ENCODE measurements at places on chromosomes 7 and 10.

DNA sequence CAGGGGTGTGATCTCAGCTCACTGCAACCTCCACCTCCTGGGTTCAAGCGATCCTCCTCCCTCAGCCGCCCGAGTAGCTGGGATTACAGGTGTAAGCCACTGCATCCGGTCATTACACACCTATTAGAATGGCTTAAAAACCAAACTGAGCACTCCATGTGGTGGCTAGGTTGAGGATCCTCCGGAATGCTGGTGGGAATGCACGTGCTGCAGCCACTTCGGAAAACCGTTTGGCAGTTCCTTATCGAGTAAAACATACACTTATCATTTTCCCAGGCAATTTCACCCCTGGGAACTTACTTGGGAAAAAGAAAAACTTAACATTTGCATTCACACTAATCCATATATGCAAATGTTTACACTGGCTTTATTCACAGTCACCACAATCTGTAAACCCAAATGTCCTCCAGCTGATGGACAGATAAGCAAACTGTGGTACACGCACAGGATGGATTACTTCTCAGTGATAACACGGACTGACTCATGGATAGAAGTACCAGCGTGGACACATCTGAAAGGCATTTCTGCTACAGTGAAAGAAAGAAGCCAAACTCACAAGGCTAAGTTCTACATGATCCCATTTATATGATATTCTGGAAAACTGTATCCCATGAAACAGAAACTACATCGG, 20.4 kb downstream of the RFC2 start:
- DNase-seq = no peak

DNA sequence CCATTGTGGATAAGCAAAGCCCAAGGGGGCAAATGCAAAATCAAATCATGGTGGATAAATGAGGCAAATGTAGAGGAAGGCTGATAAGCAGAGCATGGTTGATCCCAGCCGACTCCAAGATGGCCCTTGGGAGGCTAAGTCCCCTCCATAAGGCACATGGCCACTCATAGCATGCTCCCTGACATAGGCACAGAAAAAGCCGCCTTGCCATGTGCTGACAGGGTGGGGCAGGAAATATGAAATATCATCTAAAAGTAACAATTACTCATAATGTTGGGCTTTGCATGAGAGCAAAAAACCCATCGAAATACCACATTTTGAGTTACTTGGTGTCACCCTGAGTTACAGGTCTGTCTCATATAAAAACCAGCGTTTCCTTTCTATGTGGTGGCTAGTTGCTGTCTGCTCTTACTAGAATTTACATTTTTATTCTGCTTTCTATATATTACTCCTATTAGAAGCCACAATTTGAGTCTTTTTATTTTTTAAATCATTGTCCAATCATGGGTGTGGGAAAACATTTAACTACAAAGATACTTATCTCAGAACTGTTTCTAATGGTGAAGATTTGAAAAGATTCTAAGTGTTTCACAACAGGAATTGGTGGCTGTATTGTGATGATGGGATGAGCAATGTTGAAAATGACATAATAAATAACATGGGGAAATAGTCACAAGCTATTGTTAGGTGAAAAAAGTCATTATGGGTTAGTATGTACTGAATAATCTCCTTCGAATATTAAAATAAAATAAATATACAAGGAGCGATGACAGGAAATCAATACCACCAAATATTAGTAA, 102.7 kb downstream of the CUBN start:
- peak; percentile 44 for DNase-seq

DNA sequence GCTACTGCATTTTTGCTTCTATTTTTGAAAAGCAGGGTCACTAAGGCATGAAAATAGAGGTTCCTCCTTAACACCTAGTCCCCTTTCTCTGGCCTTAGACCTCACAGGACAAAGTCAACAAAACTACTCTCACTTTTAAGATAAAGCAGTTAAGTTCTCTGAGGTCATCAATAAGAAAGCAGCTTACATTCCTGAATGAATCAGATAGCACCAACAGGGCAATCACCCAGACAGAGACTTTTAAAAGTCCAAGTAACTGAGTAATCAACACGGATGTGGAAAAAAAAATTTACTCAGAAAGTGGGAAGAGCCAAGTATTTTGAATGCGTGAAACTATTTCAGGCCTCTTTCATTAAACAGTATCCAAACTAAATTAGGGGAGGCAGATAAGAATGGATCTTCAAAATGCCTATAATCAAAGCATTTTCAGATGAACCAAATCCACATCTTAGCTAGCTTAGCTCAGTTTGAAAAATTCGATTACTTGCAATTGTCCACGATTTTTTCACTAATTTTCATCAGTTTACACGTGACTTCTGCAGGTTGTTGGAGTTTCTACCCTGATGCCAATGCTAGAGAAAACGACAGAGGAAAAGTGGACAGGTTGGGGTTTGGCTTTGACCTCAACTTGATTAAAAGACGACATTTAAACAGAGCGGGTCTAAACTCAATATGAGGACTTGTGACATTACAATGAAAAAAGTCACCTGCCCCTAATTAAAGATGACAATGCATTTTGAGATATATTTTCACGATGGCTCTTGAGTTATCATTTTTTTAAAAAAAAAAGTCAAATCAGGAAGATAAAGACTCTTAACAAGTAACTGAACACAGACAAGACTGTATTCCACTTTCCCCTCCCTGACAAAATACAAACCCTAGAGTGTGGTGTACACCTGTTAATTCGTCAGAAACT, 1.6 kb downstream of the BEND7 start:
- DNase-seq = no peak

DNA sequence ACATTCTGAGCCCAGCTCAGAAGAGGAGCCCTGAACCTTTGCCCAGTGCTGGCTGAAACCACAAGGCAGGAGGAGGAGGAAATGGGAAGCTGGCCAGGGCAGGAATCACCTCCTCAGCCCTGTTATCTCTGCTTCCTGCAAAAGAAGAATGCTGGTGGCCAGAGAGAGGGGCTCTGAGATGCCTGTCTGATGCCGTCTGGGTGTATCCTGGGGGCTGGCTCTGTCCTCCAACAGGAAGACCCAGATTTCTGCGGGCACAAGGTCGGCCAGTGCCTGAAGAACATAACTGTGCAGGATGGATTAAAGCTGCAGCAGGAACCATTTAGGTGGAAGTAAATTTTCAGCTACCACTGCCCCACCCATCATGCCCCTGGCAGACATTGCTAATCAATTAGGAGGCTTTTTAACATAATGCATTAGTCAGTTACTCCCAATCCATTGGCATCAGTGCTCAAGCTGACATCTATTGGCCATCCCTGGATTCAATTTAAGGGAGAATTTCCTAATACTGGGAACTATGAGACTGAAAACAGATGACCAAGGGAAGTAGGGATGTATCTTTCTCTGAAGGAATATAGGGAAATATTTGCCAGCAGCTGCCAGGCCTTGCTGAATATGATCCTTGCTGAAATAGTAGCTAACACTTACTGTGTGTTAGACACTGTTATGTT, 67.7 kb downstream of the COL13A1 start:
- DNase-seq = no peak

GRCh38 chr7:114109721-114110120, 190.9 kb upstream of the PPP1R3A start:
- no peak for DNase-seq

DNA sequence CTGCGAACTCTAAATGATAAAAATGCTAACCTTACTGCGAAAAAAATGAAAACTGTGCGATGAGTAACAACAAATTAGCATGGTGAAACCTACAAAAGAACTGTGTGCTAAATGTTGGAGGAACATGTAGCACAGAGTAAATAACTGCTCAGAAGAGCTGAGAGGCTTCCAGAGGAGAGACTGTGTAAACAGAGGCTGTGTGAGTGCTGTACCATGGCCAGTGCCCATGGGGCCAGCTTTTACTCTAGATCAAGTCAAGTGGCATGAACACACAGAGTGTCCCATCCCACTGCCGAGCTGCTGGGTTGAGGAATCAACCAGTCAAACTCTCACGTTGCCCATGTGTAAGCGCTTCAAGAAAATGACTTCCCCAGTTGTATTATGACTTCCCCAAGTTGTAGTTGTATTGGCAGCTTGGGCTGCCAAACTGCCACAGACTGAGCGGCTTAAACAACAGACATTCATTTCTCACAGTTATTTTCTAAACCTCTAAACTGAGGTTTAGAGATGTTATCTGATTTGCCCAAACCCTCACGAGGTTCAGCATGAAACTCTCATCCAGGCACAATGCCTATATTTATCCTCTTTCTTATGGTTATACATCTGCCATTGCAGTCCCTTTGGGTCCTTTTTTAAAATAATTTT, 270.7 kb downstream of the ABCA13 start:
- no peak for DNase-seq

- no peak for DNase-seq
Observed at GRCh38 chr10:101941871-101942270, 98.3 kb upstream of the KCNIP2 start.

- no peak for DNase-seq
Observed at GRCh38 chr10:3239920-3240894, 67.6 kb upstream of the PITRM1 start.

- DNase-seq = no peak
Observed at GRCh38 chr7:48148311-48148710, 22.9 kb upstream of the ABCA13 start.

- DNase-seq = no peak
Observed at GRCh38 chr7:54880326-54880989, 121.4 kb upstream of the SEC61G start.

- DNase-seq = no peak
Observed at GRCh38 chr7:148722340-148723165, 23.9 kb downstream of the CUL1 start.

DNA sequence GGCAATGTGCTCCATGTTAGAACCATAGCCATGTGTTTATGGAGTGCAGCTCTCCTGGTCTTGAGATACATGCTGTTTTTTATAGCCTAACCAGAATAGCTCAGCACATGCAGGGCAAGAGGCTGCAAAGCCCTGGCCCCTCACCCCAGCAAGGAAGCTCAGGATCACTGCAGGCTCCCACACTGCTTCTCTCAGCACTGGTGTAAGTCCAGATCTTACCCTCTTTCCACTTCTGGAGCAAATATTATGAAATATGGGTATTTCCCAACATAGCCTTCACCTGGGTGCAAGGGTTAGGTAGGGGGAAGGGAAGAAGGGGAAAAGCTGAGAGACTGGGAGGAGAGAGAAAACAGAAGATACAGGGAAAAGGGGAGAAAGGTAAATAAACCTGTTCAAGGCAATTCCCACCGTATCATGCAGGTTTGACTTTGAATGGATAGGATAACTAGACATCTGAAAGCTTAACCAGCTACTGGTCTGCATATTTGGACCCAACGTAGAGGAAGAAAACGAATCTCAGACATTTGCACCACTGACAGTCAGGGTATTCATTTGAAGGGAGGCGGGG, 19.7 kb downstream of the SKIDA1 start:
- DNase-seq = no peak

DNA sequence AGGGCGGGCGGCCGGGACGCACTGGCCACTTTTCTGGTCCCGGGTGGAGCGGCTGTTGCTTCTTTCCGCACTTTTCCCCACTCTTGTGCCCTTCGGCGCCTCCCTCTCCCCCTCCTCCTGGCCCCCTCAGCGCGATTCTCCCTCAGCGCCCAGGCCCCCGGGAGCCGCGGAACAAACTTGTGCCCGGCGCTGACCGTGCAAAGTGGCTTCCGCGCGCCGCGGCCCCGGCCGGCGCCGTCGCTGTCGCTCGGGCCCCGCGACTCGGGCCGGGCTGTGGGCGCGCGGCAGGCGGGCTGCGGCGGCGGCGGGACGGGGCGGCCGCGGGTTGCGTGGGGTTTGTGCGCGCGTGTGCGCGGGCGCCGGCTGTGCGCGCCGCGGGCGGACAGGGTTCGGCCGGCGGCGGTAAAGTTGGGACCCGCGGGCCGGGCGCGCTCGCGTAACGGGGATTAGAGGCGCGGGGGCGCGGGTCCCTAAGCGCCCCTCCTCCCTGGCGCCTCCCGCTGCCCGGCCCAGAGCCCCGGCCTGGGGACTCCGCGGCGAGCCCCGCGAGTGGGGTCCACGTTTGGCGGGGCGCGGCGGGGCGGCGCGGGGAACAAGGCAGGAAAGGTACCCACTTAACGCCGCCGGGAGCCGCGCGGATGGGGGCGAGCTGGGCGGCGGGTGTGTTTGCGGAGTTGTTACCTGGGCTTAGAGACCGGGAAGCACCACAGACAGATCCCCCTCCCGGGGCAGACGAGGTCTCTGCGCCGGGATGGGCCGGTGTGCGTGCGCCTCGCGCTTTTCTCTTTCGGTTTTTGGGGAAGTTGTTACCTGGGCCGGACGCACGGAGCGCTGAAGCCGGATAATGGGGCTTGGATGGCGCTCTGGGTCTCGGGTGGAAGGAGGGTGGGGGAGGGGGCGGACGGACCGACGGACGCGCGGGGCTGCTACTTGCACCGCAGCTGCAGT, 860 bp downstream of the ZEB1 start:
- no peak for DNase-seq

DNA sequence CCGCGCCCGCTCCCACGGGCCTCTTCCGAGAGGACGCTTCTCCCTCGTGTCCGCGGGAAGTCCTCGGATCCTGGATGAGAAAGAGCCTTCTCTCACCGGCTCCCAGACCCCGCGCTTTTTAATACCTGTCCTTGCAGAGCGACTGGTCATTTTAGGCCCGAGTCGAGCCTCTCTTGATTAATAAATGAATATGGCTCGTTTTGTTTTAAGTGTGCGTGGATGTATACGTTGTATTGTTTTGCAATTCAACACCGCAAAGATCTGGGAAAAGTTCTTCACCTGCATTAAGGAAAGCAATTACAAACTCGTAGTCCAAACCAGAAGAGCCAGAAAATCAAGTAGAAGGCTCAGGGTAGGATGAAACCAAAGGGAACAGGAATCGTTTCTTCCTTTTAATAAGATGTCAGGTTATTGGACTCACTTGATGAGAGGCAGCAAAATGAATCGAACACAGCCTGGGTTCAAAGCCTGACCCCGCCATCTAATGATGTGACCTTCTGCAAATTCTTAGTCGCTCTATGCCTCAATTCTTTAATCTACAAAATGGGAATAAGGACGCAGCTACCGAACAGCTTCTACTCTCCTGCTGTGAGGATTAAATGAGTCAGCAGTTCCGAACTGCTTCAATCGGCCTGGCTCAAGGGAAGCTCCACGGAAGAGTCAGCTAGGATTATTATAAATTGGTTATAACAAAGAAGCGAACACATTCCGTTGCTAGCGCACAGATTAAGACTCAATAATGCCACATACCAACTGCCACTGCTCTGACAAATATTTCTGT, 277.8 kb upstream of the NEBL start:
- no peak for DNase-seq

- no peak for DNase-seq
Observed at GRCh38 chr10:123986736-123987135, 95.1 kb upstream of the CPXM2 start.

DNA sequence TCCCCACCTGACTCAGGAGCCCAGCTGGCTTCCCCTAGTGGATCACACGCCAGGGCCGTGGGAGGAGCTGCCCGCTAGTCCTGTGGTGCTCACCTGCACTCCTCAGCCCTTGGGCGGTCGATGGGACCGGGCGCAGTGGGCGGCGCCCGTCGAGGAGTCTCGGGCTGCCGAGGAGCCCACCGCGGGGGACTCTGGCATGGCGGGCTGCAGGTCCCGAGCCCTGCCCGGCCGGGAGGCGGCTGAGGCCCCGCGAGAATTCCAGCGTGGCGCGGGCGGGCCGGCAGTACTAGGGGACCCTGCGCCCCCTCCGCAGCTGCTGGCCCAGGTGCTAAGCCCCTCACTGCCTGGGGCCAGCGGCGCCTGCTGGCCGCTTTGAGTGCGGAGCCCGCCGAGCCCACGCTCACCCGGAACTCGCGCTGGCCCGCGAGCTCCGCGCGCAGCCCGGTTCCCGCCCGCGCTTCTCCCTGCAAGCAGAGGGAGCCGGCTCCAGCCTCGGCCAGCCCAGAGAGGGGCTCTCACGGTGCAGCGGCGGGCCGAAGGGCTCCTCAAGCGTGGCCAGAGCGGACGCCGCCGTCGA, 367.9 kb downstream of the TYW1 start:
- DNase-seq = no peak

GRCh38 chr10:14438057-14438456, 107.3 kb upstream of the FRMD4A start:
- DNase-seq = no peak
